Hematopoietic multipotent progenitor cell (in vitro differentiated cells): ENCODE measurements at places on chromosomes 7 and 10.

DNA sequence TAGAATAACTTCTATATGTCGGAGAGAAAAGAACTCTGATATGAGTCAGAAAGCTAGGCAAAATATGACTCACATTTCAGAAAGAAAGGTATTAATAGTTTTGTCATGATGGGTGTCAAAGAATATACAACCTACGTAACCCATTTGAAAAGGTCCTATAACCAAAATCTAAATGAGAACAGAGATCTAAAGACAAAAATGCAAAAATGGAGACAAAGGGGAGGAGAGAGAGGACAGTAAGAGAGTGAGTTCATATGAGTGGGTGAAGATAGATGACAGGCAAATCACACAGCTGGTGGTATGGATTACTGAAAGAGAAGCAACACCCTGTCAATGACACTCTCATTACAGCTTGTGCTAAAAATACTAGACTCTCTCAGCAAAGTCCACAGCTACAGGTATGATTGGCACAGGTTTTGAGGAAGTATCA lies 25.6 kb downstream of the ANKMY2 start:
- peak; percentile 11 for DNase-seq

- DNase-seq: no peak
Observed at GRCh38 chr7:106775552-106775936, 89.5 kb upstream of the PIK3CG start.

GRCh38 chr7:1137517-1138167 lies 22.4 kb downstream of the ZFAND2A start:
- no peak for DNase-seq

DNA sequence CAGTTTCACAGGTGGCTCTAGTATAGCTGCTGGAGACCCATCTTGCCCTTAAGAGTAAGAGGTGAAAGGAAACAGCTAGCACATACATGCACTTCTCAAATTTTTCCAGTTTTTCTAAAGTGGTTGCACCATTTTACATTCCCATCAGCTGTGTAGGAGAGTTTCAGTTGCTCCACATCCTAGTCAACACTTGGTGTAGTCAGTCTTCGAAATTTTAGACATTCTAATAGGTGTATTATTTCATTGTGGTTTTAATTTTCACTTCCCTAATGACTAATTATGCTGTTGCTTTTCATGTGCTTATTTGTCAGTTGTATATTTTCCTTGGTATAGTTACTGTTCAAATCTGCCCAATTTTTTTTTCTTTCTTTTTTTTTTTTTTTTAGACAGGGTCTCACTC lies 9.5 kb upstream of the HACD1 start:
- no peak for DNase-seq

GRCh38 chr10:79098596-79099015 lies 29.8 kb downstream of the ZMIZ1 start:
- no peak for DNase-seq

- DNase-seq: no peak
Observed at GRCh38 chr7:132162556-132163144, 413.6 kb downstream of the PLXNA4 start.

DNA sequence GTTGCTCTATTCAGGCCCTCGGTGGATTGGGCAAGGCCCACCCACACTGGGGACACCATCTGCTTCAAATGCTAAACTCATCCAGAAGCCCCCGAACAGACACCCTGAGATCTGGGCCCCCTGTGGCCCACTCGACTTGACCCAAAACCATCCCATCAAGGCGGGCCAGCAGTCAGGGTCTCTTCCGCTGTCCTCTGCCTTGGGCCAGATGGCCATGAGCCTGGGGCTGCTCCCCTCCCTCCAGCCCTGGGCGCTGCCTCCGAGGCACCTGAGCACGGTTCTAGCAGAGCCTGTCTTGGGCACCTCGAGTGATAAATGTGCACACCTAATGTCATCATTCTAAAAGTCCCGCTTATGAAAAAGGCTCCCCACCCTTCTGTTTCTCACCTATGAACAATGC lies 449.4 kb downstream of the TCERG1L start:
- no peak for DNase-seq

DNA sequence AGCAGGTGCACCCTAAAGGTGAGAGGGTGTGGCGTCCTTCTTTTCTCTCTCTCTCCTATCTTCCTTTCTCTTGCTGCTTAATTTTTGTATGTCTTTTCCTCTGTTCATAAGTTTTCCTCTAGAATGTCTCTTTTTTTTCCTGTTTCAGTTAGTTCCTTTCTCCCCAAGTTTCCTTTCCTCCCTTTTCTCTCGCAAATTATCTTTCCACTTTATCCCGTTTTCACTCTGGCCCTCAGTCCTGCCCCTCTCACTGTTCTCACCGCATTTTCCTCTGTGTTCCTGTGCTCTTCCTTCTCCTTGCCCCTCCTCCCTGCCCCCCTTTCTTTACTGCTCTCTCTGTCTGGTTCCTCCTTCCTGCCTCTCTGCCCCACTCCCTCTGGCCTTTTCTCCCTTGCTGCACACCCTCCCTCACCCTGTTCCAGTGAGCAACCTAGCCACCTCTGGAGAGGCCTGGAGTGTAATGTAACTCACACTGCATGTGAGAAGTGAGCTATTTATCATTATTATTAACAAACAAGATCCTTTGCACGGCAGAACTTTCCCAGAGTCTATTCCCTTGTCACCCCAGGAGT lies 158.5 kb downstream of the C10orf105 start:
- no peak for DNase-seq

DNA sequence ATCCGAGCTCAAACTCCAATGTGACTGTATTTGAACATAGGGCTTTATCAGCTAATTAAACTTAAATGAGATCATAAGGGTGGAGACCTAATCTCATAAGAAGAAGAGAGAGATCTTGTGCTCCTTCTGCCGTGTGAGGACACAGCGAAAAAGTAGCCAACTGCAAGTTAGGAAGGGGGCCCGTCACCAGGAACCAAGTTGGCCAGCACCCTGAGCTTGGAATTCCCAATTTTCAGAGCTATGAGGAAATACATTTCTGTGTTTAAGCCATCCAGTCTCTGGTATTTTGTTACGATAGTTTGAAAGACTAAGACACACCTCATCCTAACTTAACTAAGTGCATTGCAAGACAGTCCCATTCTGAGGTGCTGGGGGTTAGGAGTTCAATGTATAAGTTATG lies 14.1 kb upstream of the WDR86 start:
- no peak for DNase-seq

GRCh38 chr7:44693641-44694313 lies 54.9 kb upstream of the ZMIZ2 start:
- DNase-seq: no peak

- no peak for DNase-seq
Observed at GRCh38 chr7:77954773-77955555, 156.4 kb downstream of the PHTF2 start.

DNA sequence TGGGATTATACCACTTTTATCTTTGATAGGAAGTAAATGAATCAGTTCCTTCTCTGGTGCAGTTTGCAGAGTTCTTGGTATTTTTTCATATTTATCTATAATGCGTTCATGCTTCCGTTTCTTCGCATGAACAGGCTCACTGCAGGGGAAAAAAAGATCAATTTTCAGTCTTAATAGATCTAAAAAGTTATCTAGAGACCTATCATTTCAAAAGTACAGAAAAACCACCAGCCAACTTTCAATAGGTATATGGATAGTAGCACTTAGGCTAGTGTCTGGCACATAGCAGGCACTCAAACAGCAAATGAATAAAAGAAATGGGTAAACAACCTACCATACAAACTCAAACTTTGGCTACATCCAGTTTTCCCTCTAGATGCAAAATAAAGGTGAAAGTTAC lies 5.5 kb downstream of the NOC3L start:
- no peak for DNase-seq

DNA sequence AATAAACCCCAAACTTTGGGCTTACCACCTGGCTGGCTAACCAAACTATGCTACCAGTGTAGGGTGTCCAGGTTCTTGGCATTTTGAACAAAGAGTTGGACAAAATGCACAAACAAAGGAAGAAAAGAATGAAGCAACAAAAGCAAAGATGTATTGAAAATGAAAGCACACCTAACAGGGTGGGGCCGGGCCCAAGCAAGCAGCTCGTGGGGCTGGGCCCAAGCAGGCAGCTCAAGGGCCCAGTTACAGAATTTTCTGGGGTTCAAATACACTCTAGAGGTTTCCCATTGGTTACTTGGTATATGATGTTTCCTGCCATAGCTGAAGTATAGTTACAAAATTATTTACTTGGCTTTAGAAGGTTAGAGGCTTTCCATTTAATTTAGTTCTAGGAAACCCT lies 15.7 kb downstream of the ACADSB start:
- no peak for DNase-seq

DNA sequence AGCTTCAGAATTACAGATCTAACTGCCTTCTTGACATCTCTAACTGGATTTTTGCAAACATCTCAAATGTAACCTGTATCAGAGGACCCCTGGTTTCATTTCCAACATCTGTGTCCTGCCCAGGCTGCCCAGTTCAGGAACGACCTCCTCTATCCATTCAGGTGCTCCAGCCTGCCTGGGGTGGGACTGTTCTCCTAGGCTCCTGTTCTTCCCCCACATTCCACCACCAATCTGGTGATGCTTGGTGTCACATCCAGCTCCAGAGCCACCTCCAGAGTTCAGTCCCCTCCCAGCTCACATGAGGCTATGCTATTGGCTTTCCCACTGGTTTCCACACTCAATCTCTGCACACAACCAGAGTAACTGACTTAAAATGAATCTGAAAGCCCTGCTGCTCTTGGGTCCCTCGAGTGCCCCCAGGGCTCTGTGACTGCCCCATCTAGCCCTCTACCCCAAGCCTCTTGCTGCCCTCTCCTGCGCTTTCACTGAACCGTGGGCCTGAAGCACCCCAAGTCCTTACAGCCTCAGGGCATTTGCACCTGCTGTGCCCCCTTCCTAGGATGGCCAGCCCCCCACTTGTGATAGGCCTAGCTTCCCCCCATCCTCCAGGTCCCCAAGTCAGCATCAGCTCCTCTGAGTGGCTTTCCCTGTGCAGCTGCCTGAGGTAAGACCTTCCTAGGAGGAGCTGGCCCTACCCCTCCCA lies 46.1 kb downstream of the PPIF start:
- no peak for DNase-seq

DNA sequence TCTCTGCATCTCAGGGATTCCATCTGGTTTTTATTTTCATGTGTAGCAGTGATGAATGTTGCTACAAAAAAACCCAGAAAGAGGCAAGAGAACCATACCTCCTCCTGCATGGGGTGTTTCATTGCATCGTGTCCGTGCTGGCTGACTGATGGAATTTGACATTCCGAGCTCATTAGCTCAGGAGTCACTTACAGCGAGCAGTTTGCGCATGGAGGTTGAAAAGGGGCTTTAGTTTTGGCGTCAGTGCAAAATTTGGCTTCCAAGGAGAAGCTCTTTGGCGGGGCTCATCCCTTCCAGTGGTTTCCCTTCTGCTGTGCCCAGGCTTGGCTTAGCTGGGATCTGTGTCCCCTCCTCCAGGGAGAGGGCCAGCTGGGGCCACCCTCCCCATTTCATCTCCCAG lies 25.8 kb downstream of the EMX2 start:
- no peak for DNase-seq

GRCh38 chr7:104410742-104411141 lies 82.3 kb downstream of the LHFPL3 start:
- no peak for DNase-seq

- DNase-seq: no peak
Observed at GRCh38 chr10:7243873-7244272, 167.0 kb downstream of the SFMBT2 start.

- no peak for DNase-seq
Observed at GRCh38 chr7:2878306-2878705, 34.2 kb upstream of the GNA12 start.

- DNase-seq: no peak
Observed at GRCh38 chr10:8055420-8056349, 1.2 kb downstream of the GATA3 start.

DNA sequence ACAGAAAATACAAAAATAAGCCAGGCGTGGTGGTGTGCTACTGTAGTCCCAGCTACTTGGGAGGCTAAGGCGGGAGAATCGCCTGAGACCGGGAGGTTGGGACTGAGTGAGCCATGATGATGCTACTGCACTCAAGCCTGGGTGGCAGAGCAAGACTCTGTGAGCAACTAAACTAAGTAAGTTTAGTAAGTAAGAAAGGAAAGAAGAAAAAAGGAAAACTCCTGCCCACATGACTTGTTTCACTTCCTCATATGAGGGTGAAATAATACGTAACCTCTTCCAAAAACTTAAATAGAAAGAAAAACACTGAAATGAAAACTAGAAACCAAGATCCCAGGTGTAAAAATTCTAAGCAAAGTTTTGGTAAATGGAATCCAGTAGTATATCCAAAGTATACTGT lies 79.6 kb downstream of the LARP4B start:
- no peak for DNase-seq

- no peak for DNase-seq
Observed at GRCh38 chr7:29329686-29330085, 135.1 kb downstream of the CHN2 start.

GRCh38 chr7:26346611-26347203 lies 55.0 kb downstream of the SNX10 start:
- no peak for DNase-seq

- peak; percentile 67 for DNase-seq
Observed at GRCh38 chr10:29849126-29849833, 210.1 kb downstream of the JCAD start.

DNA sequence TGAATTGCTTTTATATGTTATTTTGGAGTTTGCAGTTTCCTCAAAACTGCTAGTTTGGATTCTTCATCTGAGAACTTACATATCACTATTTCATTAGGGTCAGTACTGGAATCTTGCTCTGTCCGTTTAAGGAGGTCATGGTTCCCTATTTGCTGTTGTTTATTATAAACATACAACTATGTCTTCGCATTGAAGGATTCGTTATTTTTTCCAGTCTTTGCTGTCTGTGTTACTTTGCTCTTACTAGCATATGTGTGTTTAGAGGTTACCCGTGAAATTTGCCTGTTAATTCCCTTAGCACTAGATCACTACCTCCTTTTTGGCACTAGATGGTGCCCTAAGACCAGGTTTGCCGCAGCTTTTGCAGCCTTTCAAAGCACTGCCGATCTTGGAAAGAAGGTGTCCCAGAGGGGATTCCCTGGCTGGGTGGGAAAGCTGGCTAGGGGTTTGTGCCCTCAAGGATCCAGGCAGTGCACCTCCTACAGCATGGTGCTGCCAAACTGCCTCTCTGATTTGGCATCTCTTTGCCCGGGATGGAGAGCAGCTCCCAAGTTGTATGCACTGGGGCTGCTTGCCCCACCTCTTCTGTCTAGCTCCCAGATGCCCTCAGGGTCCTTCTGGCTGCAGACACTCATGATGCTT lies 103.1 kb upstream of the APBB1IP start:
- peak; percentile 81 for DNase-seq
